Activated T-cell treated with anti-CD3 and anti-CD28 coated beads, Interleukin-2, amount 50 U/mL, for 72 hours (primary cell): ENCODE measurements at places on chromosomes 7 and 10.

- DNase-seq, result no peak
Observed at GRCh38 chr10:45256246-45256645, 59.2 kb downstream of the OR13A1 start.

DNA sequence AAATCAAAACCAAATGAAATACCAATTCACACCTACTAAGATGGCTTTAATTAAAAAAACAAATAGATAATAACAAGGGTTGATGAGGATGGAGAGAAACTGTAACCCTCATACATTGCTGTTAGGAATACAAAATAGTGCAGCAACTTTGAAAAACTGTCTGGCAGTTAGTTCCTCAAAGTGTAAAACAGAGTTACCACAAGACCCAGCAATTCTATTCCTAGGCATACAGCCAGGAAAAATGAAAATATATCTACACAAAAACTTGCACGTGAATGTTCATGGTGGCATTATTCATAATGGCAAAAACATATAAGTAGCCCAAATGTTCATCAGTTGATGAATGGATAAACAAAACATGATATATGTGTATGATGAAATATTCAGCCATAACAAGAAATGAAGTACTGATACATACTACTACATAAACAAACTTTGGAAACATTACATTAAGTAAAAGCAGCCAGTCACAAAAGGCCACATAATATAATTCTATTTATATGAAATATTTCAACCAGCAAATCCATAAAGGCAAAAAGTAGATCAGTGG, 83.5 kb downstream of the BRAF start:
- DNase-seq, result no peak

DNA sequence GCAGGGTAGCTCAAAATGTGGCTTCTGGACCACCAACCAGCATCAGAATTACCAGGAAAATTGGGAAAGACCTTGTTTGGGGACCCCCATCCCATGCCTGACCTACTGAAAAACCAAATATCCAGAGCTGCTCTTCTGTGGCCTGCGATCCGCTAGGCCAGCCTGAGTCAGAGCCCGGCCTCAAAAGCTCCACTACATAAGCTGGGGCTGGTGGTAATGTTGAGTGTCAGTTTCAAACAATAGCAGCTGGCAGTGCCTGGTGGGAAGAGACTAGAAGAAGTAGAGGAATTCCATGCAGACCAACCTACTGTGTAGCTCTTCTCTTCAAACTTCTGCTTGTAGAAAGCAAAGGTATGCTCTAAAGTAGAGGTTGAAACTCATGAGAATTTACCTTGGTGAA, 52.0 kb downstream of the KLRG2 start:
- DNase-seq, result no peak

DNA sequence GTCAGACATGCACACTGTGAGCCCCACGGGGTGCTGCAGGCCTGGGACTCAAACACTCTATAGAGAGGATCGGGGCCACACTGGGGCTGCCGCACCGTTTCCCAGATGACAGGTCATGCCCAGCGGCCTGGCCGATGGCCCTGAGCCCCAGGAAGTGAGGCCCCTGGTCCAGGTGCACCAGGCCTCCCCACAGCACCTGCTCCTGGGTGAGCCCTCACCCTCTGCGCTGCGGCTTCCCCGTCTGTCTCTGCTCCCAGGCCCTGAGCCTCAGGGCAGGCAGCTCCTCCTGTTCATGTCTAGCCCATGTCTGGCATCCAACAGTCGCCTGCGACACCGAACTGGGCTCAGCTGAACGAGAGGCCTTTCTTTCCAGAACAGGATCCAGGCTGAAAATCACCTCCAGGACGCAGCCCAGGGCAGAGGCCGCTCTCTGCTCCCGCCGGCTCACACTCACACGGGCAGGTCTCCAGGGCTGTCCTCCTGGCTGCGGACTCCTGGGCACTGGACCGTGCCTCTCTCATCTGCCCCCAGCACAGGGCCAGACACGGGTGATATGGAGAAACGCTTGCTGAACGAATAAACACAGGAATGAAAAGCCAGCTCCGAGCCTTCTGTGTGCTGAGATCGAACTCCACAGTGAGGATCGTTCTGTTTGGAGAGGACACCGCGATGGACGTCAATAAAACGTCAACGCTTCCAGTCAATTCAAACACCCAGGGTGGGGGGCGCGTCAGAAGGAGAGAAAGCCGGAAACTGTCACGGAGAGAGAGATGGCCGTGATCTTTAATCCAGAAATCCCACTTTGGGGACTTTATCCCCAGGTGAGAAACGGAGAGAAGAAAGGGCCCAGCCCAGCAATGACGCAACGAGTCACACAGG, 202.4 kb downstream of the ELFN1 start:
- DNase-seq, result no peak

- no peak for DNase-seq
Observed at GRCh38 chr10:114719311-114719710, 61.2 kb upstream of the ABLIM1 start.
